Left renal cortex interstitium (tissue), 4 donors: ENCODE measurements at places on chromosomes 1 and 21.

GRCh38 chr1:71074681-71075080, 6.2 kb downstream of the ZRANB2 start:
- DNase-seq = no peak

DNA sequence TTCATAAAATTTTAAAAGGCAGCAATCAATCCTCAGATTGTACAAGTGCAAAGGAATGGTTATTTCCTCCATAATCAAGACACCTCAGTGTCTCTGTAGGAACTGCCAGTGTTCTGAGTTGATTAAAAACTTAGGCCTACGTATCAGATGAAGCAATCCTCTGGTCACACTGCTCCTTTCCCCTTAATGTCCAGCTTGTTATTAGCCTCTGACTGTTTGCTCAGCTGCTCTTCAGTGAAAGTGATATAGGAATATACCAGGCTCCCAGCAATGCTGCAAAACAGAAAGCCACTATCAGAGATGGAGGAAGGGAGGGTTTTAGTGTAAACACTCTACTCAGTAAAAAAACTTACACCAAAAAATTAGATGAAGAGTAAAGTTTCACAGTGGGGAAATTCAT, 49.8 kb downstream of the SLC35D1 start:
- DNase-seq = no peak

- DNase-seq = no peak
Observed at GRCh38 chr1:66366634-66367033, 167.3 kb upstream of the SGIP1 start.

DNA sequence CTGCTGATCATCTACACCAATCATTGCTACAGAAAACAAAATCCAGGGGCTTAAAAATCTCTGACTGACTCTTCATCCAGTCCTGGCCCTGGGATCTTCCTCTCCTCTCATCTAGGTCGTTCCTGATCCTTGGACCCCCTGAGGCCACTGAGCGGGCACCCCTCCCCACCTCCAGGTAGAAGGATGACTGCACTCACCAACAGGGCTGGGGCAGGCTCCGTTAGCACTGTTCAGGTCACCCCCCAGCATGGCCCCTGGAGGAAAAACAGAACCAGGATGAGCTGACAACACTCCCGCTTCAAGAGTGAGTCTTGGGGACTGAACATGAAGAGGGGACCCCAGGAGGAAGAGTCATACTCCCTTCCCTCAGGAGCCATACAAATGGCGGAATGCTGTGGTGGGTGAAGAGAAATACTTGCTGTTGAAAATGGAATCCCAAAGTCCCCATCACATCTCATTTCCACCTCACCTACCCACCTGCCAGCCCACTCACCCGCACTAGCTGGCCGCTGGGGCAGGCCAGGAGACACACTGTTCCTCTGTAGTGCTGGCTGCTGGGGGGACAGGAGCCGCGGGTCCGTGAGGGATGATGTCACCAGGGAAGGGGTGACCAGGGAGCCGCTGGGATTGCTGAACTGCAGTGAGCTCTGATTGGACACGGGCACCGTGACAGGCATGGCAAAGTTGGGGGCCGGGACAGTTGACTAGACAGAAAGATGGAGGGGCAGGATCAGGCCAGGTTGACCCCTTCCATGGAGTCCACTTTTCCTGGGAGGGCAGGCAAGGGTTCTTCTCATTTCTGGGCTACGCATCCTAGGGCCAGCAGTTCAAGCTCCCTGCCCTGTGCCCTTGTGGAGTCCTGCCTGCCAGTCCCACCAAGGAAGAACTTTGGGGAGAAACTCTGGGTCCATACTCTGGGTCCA, 21.2 kb downstream of the MEF2D start:
- no peak for DNase-seq

- DNase-seq = no peak
Observed at GRCh38 chr1:16607433-16607851, 5.9 kb downstream of the NBPF1 start.

DNA sequence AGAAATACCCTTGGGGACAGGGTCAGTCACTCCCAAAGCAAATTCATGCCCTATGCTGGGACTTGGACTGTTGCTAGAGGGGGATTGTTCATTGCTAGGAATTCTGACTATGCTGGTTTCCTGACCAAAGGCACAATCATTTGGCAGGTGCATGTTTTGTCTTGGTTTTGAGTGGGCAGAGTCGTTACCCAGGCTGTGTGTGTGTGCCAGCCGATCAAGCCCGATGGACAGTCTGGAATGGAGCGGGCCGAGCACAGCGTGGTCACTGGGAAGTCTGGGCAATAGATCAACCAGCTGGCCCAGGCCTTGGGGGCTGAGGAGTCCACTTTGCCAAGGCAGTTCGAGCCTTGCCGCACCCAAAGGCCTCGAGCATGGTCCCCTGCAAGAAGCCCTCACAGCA, 60.9 kb downstream of the HTR6 start:
- no peak for DNase-seq

GRCh38 chr1:245809361-245809760, 654.6 kb downstream of the KIF26B start:
- DNase-seq = no peak

DNA sequence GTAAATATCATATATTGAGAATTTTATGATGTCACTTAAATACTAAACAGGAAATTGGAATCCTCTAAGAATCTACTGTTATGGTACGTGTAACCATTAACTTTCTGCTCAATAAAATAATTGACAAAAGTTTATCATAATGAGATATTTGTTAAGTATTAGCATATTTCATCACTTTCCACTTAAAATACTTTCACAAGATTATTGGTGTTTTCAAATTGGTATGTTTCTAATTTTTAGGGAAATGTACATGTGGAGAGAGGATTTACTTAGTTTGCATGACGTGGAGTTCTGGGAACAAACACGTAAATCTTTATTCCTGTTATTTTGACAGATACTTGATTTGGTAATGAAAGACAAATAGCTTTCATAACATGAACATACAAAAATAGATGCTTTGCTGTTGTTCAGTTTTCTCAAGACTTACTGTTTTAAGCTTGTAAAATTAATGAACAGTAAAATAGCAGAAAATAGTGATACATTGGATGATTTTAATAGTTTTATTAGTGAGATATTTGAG, 1.6 kb downstream of the SRSF11 start:
- no peak for DNase-seq

- no peak for DNase-seq
Observed at GRCh38 chr1:153509036-153509435, 26.8 kb downstream of the S100A6 start.

DNA sequence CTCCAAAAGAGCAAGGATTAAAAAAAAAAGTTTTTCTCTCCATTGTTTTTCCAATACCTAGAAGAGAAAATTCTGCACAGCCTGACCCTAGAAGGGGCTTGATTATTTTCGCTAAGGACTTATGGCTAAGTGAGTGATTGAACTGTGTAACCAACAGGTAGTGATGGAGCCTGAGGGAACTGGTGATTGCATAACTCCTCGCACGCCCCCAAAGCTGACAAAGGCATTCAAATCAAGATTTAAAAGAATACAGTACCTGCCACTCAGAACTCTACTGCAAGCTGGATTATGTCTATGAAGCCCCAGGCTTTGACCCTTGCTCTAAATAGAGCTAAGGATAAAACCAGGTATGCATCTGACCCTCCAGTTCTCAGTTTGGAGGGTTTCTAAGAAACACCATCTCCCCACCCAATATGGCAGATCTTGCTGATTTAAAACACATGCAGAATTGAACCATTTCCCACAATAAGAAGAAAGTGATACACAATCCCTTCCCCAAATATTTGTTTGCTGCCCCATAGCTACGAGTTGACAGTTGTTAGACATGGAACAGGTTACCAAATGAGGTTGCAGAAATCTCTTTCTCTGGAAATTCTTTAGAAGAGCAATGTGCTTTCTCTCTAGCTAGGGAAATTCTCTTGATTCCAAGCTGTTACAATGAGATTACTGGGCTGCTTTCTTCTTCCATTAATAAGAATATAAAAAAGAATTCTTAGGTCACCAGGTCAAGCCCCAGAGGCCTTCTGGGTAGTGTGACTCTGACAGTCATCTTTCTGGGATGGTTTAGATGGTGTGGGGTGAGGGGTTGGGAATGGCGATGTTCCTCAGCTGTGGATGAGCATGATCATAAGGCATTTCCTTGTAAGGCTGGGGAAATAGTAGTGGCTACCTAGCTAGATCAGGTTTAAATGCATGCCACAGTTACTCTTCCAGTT, 35.1 kb downstream of the FGGY start:
- no peak for DNase-seq

- DNase-seq = no peak
Observed at GRCh38 chr1:205600085-205600484, 31.7 kb downstream of the ELK4 start.

- no peak for DNase-seq
Observed at GRCh38 chr1:1489861-1490260, 18.3 kb downstream of the ATAD3B start.

DNA sequence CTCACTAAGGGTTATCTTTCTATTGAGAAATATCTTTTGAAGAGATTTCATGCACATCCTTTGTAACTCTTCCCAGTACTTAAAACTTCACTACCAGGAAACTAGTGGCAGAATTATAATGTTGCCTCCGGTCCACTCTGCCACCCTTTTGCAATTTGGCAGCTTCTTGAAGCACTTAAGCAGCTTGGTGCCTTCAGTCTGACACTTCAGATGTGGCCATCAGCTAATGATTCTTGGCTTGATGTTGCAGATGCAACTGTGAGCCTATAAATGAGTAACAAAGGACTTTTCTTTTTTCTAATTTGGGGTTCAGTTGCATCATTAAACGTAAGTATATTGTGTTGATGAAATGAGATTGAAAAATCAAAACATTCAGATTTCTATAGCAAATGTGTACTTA, 187.5 kb upstream of the C21orf91 start:
- no peak for DNase-seq

DNA sequence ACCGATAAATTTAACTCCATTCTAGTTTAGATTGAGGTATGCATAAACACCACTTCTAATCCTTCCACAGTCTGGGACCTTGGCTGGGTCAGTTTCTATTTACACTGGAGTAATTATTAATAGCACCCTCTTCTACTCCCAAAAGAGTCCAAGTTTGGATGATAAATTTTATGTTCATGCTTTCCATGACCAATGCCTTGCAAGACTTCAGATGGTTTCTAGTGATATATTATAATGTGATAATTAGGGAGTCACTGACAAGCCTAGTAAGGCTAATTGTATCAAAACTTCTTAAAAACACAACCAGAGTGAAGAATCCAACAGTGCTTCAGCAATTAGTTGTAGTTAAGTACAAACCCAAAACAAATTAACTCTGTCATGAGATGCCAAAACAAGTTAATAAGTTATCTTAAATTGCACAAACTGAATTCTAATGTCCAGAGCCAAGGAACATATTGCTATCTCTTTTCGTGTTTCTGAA, 489.6 kb downstream of the TTLL7 start:
- DNase-seq = peak; percentile 56

- DNase-seq = no peak
Observed at GRCh38 chr1:44355582-44356305, 687 bp upstream of the ERI3 start.

- no peak for DNase-seq
Observed at GRCh38 chr1:208788013-208788540, 543.9 kb upstream of the PLXNA2 start.
